ENCODE measurements at places on chromosomes 11 and 22.

DNA sequence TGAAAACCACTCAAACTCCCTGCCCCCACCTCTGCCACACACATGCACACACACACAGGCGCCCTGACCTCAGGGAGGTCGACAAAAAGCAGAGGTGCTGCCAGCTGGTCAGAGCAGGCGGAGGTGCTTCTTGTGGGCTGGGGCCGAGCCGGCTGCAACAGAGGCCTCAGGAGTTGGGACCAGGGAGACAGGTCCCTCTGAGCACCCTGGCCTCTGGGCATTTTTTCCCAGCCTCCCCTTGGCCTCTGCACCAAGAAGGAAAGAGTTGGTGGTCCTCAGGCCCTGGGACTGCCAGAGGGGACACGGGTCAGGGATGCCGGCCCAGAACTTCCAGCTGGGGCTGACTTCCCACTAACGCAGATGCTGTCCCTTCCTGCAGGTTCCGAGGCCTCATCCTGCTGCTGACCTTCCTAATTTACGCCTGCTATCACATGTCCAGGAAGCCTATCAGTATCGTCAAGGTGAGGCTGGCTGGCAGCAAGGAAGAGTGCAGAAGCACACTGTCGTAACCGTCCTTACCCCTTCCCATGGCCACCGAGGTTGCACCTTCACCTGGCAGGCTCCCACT is 13.4 kb downstream of the SLC37A2 start:
- no peak for DNase-seq

GRCh38 chr11:126024123-126024522 is 38.5 kb downstream of the CDON start:
- DNase-seq: no peak

- DNase-seq: no peak
These were observed 41.6 kb upstream of the ISX start for GRCh38 chr22:35024364-35024692.

DNA sequence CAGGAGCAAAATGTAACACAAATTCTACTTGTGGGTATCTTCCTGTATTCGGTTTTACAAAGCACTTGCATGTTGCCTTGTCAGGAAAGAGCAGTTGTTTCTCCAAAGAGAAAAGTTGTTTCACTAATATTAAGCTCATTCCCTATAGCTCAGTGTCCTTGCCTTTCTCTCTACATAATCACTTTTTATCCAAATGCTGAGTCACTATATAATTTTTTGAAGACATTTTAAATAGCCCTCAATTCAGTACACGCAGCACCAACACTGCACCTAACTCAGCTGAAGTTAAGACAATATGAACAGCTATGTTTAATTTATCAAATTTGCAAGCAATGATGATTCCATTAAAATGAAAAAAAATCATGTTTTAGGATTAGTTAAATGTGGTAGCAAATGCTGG is 14.5 kb upstream of the MRTFA start:
- DNase-seq: no peak

DNA sequence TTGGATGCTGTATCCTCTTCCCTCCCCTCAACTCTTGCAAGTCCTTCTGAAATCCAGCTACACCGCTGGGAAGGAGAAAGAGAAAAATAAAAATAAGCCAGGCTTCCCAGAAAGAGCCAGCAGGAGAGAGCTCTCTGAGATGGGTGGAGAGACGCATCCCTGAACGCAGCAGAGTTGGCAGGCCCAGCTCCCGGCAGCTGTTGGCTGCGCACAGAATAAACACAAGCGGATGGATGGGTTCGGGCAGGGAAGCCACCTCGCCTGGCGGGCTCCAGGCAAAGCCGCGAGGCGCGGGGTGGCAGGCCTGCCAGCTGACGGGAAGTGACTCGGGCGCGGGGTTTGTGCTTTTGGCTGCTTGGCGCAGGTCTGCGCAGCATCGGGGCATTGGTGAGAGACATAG is 537.7 kb downstream of the MIAT start:
- DNase-seq: no peak

DNA sequence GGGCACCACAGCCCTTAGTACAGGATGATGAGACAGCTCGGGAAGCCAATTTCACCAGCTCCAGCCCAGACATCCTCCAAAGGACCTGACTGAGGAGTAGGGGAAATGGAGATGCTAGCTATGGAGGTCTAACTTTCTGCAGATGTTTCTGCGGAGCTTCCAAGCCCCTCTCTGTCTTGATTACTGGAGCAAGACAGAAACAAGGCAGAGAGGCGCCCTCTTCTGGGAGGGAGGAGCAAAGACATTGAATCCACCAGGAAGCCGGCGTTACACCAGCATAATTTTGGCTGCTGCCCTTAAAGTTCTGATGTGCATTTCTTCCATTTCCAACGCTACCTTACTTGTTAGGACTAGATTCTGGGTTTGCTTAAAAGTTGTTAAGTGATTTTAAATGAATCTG is 107.3 kb upstream of the HSD17B12 start:
- DNase-seq: no peak

DNA sequence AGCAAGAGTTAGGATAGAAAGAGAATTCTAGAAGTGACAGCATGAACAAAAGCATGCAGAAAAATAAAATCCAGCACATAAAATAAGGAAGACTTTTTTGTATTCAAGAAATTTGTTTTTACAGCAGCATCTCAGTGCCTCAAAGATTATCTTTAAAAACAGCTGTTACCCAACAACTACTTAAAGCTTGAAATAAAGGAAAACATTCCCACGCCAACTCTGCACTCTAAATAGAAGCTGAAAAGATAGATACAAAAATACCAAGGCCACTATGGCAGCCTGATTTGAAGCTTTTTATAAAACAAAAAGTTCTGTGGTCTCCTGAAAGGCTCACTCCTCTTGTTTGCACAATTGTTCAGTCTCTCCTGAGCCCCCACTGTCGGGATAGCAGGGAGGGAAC is 83.6 kb upstream of the LRRC55 start:
- no peak for DNase-seq

DNA sequence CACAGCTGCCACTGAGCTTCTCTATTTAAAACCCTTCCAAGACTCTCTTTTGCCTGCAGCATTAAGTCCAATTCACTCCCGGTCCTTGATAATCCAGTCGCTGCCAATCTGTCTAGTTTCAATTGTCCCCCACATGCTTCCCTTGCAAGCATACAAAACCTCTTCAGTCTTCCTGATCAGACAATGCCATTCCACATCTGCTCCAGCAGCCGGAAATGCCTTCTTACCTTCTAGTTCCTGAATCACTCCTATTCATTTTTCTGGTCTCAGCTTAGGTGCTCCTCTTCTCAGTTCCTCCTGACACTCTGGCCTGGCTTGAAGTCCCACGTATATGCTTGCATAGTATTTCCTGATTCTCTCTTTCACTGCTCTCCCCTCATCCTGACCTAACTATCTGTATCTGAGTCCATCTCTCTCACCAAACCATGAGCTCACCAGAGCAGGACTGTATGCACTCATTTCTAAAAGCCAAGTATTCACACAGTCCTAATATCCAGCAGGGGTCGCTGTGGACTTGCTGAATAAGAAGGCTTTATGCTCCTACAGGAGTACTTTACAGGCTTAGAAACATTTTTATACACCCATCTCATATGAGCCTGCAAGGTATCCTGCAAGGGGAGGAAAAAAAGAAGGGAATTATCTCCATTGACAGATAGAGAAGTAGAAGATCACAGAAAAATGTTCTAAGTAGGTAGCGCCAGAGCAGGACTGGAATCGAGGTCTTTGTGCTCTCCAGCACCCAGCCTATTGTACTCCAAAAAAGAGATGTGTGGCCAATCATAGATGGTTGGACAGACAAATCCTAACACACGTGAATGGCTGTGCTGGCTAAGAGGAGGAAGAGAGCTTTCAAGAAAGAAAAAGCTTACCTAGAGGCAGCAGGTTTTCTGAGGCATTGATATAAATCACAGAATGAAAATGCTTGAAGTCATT is 19.2 kb downstream of the XRRA1 start:
- peak; percentile 91 for DNase-seq

DNA sequence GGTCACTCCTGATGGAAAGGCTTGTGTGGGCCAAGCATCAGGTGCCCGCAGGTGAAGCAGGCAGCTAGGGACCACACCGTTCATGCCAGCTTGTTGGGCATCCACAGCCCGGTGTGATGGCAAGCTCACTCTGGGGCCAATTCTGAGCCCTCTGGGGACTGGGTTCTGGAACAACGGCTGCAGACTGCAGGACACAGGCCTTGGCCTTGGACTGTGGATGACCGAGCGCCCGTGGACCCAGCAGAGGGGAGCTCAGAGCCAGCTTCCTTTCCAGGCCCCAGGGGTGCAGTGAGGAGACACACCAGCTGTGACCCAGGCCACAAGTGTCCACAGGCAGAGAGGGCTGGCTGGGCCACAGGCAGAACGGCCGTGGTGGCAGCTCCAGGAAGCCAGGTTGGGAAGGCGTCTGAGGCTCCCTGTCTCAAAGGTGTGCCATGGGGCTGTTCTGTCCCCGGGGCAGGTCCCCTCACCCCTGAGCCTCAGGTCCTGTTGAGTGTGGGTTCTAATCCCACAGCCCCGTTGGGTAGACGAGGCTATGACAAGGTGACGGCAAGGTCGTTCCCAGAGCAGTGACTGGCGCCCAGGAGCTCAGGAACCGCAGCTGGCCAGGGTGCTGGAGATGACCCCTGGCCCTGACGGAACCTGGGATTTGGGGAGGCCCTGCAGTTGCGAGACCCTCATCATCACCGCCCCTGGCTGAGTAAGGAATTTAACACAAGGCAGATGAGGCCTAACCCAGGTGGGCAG is 1079.4 kb downstream of the BRD1 start:
- no peak for DNase-seq

GRCh38 chr11:20029193-20029592 is 131.1 kb downstream of the DBX1 start:
- no peak for DNase-seq

DNA sequence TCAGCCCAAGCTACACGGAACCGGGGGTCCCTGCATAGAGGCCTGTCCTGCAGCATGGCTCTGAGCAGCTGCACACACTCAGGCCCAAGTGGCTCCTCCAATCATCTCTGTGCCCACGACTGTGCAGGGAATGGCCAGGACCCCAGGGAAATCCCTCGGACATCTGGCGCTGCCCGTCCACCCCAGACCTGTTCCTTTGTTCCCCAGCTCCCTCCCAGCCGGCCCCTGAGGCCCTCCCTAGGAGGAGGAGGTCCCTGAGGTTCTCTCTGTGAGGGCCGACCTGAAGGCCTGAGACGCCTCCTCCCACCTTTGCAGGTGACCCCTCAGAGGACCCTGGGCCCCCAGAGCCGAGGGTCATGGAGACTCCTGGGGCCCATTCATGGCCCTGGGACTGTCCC is 1.1 kb downstream of the MLC1 start:
- no peak for DNase-seq

GRCh38 chr11:132254906-132255305 is 884.5 kb downstream of the NTM start:
- DNase-seq: no peak

DNA sequence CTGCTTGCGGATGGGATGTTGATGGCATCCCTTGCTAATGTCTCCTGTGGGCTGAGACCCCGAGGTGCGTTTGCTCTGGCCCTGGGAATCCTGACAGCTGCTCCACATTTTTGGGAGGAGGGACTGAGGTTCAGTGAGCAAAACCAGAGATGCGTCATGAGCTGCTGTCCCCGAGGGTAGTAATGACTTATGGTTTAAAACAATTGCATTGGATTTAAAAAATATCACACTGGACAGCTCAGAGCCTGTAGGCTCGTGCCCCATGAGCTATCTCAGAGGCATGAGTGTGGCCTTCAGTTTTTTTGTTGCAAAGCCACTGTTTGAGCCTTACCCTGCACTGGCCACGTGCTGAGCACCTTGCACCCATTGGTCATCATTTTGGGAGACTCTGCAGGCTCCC is 20.9 kb upstream of the PARVG start:
- DNase-seq: no peak

- no peak for DNase-seq
These were observed 7.0 kb downstream of the OR51B5 start for GRCh38 chr11:5336331-5336730.
